NCI-H2081 treated with DMSO at 0.1 percent for 48 hours (cell line): ENCODE measurements at places on chromosomes 1 and 21.

DNA sequence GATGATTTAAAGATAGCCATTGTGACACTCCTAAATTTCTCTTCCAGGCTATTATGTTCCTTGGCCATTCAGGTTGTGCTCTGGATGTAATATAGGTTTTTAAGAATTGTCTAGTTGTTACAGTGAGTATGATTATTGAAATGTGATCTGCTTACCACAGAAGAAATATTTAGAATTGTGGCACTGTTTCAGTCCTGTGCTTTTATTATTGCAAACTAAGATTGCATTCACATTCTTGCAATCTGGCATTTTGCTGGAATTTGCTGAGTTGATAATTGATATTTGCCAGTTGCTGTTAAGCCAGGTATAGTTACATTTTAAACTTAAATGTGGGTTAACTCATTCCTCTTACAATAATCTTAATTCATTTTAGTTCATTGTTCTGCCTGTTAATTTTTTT is 22.3 kb downstream of the EXO1 start:
- no peak for DNase-seq

DNA sequence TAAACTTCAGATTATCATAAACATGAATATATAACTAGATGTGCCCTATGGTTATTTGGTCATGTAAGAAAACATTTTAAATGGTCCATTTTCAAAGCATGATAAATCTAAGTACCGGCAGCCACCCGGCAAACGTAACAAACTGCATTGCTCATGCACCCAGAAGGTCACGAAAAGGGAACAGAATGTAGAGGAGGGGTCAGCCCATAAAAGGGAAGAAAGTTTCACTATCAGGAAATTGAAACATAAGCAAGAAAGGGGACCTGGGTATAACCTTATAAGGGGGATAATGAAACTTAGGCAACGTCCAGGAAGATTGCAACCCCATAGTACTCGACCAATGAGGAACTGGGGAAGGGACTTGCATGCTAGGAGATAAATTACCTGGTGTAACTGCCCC is 421.2 kb upstream of the ZRANB2 start:
- no peak for DNase-seq

- DNase-seq = no peak
These were observed 116.2 kb downstream of the CENPF start for GRCh38 chr1:214719207-214719606.

DNA sequence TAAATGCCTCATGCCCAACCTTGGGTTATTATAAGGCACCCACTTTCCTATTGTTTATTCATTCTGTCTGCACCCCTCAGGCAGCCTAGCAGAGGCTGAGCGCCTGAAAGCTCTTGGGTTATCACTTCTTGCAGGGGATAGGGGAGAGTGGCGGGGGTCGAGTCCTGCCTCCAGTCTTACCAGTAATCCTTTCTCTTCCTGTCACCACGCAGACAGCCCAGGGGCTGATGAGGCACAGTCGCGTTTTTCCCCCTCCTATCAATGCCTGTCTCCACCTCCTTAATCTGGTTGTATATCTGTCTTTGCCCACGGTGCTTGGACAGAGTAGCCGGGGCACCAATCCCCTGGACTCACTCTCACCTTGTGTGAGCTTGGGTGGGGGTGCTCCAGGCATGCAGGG is 733.1 kb downstream of the MATN1 start:
- no peak for DNase-seq

GRCh38 chr1:86515597-86515996 is 31.3 kb upstream of the CLCA4 start:
- DNase-seq = no peak

GRCh38 chr1:112628516-112628915 is 8.9 kb downstream of the CAPZA1 start:
- DNase-seq = no peak

DNA sequence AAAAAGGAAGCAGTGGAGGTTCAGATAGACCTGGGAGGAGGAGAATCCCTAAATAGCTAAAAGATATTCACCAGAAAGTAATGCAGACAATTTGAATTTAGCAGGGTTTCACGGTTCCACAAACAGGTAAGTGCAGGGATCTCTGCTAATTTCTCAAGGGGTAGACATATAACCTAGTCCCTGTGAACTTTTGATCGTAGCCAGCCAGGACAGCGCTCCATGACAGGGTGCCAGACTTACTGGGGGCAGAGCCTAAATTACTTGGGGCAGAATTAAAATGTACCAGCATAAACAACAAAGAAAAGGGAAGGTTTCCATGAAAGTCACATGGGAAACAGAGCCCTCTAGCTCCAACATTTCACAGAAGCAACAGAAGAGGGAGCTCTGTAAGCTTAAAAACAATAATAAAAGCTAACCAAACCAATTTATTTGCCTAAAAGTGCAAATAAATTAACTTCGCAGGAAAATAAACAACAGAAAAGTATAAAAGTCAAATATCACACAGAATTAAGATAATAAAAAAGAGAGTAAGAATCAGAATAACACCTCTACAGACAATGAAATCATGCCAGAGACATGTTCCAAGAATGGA is 198.3 kb downstream of the DUSP10 start:
- no peak for DNase-seq

- no peak for DNase-seq
These were observed 54.0 kb upstream of the S1PR1 start for GRCh38 chr1:101182627-101183387.

DNA sequence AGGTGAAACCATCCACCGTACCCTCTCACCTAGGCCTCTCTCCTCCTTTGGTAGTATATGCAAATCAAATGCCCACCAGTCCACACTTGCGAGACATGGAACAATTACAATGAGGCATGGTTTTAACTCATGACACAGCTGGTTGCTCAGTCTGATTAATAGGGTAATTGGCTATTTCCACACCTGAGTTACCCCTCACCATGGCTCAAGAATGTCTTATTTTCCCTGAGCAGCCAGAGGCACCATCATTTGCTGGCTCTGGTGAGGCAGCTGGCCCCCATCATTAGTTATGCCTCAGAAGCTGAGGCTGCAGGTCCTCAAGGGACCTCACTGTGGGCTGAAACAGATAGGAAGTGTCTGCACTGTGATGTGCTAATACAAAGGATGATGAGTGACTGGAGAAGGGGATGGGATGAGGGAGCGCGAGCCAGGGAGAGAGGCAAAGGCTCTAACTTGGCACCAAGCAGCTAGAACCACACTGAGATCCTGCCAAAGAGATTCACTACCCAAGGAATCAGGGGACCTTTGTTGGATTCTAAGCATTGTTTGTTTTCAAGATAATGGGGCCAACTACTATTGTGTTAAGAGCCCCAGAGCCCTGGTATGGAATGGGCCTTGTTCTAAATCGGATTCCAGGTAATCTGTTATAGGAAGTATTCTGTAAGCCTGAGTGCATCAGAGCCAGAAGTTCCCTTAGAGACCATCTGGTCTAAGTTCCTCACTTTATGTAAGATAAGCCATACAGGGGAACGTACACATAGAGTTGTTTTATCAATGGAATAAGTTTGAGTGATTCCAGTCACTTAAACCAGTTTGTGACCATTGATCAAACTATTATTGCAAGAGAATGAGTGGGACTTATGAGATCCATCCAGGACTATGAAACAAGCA is 80.0 kb upstream of the CNTN2 start:
- DNase-seq = no peak

DNA sequence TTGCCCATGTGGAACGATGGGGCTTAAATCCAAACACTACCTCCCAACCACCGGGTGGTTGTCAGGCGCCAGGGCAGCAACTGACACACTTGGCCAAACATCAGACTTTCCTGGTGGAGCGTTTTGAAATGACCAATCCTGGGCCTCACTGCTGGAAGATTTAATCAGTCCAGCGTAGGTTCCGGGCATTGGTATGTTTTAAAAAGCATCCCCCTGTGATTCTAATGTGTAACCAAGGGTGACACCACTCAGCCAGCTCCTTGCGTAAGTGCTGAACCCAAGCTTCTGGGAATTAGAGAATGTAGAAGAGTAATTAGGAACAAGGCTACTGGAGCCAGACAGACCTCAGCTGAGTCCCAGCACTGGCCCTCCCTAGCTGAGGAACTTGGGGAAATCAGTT is 44.8 kb upstream of the KAZN start:
- no peak for DNase-seq
